Neuronal stem cell (in vitro differentiated cells): ENCODE measurements at places on chromosomes 16 and 17.

DNA sequence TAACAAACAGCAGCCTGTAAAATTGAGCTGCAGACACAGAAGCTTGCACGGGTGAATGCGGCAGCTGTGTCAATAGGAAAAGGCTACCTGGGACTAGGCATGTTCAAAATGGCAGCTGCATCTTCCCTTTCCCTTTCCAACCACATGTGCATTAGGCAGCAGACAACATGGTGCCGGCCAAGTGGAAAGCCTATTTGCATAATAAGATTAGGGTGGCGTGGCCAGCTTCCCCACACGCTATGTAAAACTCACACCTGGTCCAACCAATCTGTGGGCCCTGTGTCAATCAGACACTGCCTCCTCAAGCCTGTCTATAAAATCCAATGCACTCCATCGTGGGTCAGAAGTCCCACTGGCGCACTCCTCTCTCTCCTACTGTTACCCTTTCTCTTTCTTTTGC lies 61.0 kb upstream of the RBBP6 start:
- no peak for DNase-seq

GRCh38 chr16:73036074-73036826 lies 11.7 kb downstream of the ZFHX3 start:
- peak; percentile 90 for DNase-seq

- DNase-seq, result no peak
Measured at GRCh38 chr16:83908798-83909197, 9.9 kb downstream of the MLYCD start.

DNA sequence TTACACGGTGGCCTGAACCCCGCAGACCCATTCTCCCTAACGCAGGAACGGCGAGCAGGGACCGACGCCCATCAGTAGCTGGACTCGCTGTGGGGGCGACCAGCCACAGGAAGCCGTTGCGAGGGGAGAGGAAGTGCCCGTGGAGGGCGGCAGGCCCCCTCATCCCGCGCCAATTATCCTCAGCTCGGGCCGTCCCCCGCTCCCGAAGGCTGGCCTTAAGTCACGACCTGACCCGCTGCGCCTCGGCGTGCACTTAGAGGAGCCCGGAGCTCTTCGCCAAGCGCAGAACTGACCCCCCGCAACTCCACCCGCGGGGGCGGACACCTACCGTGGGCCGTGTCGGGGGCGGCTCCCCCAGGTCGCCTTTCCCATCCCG lies 401 bp downstream of the ARL16 start:
- DNase-seq, result no peak

DNA sequence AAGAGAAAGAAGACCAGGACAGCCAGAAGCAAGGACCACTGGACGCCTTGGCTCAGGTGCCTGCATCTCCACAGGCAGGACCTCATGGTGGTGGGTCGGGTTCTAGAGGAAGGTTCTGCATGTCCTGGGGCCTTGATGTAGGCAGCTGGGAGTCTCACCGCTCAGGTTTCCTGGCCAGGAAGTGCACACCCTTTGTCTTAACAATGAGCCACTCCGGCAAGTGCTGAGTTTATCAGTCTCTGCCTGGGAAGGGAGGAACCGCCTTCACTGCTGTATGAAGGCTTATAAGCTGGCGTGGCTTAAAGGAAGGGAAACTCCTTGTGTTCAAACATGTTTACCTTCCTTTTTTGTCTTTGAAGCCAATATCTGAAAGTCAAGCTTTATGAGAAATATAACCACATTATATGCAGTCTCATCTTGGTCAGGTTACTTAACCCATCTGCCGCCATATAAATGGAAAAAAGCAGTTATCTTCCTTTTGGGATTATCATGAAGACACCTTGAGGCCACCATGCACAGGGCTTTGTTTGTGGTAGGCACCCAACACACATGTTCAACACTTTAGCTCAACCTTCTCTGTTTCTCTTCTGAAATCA lies at the start of gene ST6GALNAC1:
ST6GALNAC1 (minus strand) TSS at position 205 of the 596 bp plus-strand sequence; CDS start at position 86, 119 bp downstream.
- no peak for DNase-seq

- DNase-seq, result no peak
Measured at GRCh38 chr16:82452004-82452756, 174.6 kb upstream of the CDH13 start.

- DNase-seq, result no peak
Measured at GRCh38 chr17:57405491-57406072, 149.3 kb downstream of the MSI2 start.

- DNase-seq, result no peak
Measured at GRCh38 chr16:57837305-57838125, 35.2 kb upstream of the KIFC3 start.

- no peak for DNase-seq
Measured at GRCh38 chr16:83682868-83683235, 124.9 kb upstream of the HSBP1 start.

DNA sequence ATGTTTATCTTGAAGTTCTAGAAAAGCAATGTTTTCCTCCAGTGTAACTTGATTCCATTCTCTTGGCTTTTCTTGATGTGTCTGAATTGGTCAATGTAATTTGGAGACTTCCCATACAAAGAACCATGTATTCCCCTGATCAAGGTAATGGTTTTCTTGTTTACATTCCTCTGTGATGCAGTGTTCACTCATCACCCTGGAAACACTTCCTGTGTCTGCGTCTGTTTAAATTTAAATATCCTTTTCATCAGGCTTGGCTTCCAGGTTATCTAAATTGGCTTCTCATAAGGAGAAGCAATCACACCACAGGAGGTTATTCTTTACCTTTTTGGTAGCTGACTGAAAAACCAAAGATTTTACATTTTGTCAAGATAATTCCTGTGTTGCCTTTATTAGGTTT lies 237.3 kb upstream of the WSCD1 start:
- peak; percentile 15 for DNase-seq

GRCh38 chr17:78449983-78450595 lies 71.6 kb downstream of the PGS1 start:
- no peak for DNase-seq

DNA sequence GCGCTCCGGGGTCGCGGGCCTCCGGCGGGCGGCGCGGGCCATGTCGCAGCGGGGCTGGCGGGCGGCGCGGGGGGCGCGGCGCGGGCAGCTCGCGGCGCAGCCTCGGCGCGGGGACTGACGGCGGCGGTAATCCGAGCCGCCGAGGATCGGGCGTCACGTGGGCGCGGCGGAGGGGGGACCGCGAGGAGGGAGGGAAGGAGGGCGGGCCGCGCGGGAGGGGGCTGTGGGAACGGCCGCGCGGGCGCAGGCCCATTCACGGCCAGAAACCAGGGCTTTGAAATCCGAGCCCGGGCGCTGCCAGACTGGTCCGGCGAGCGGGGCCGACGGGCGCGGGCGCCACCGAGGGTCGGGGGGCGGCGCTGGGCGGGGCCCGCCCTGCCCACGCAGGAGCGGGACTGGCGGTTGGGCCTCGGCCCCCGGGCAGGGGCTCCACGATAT lies at the start of gene MTSS2:
MTSS2 (minus strand) TSS at position 116 of the 438 bp plus-strand sequence. CDS start 262 bp downstream, outside the sequence.
- peak; percentile 84 for DNase-seq

GRCh38 chr16:11157143-11157542 lies 98.9 kb downstream of the SOCS1 start:
- DNase-seq, result no peak

DNA sequence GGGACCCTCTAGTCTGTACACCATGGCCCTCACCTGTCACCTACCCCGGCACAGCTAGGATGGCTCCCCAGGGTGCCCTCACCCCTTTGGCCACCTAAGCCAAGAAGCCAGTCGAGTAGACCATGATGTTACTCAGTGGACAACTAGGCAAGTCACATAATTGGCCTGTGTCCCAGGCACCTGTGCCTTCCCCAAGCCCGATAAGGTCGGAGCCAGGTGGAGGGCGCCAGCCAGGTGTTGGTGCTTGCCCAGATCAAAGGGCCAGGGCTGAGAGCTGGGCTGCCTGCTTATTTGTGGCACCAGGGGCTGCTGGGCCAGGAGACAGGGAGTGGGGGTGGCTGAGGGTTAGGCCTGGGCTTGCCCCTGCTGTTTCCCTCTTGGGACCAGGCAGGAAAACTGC lies 16.8 kb downstream of the SPNS2 start:
- no peak for DNase-seq

- DNase-seq, result no peak
Measured at GRCh38 chr16:89192956-89193575, 7.3 kb downstream of the SLC22A31 start.

- no peak for DNase-seq
Measured at GRCh38 chr16:55706739-55707384, 51.1 kb downstream of the SLC6A2 start.

DNA sequence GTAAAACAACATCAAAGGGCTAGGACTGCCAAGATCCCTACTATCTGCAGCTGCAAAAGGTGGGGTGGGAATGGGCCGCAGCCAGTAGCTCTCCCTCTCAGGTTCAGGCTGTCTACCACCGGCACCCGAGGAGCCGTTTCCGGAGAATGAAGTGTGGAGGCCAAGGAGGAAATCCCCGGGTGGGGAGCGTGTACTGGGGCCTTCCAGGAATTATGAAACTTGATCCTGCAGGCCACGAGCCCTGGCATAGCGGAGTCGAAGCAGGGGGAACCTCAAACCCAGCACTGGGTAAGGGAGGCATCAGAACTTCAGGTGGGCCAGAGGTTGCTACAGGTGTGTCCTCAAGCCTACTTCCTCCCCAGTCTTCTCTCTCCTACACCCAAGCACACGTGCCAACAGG lies 5.1 kb downstream of the INPP5K start:
- no peak for DNase-seq

DNA sequence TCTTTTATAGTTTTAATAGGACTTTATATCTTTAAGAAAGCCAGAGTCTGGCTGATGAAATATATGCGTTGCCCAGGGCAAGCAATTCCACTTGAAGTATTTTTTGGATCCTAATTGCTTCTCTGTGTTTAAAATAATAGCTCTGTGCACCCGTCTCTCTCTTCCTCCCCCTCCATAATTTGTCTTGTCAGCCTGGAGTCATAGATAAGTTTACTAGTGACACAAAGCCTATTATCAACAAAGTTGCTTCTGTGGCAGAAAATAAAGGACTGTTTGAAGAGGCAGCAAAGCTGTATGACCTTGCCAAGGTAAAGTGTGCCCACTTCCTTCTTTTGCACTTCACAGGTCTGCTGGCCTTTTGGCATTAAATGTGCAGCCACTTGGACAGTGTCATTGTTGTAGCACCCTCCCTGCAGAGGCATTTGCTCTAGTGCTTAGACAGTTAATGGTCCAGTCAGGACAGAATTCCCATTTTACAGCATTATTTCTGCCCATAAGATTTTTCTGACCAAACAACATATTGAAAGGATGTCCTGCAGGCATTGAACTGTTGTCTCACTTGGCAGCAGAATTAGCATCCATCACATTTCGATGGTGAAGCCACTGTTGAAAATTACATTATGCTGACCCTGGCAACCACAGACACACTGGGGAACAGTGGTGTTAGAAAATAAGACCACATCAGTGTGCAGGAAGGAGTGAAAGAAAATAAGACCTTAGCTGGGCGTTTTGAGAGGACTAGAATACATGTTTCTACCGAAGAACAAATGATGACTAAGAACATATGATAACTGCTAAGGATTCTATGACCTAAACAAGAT lies 28.4 kb upstream of the SLC12A3 start:
- DNase-seq, result no peak

- DNase-seq, result peak; percentile 43
Measured at GRCh38 chr17:3695723-3696411, at the start of gene P2RX5. P2RX5 (minus strand) TSS chr17:3696155; CDS start chr17:3696005, 150 bp downstream.

- no peak for DNase-seq
Measured at GRCh38 chr17:61981323-61981722, 53.5 kb upstream of the INTS2 start.

- DNase-seq, result no peak
Measured at GRCh38 chr16:82135844-82136243, 34.2 kb downstream of the MPHOSPH6 start.

DNA sequence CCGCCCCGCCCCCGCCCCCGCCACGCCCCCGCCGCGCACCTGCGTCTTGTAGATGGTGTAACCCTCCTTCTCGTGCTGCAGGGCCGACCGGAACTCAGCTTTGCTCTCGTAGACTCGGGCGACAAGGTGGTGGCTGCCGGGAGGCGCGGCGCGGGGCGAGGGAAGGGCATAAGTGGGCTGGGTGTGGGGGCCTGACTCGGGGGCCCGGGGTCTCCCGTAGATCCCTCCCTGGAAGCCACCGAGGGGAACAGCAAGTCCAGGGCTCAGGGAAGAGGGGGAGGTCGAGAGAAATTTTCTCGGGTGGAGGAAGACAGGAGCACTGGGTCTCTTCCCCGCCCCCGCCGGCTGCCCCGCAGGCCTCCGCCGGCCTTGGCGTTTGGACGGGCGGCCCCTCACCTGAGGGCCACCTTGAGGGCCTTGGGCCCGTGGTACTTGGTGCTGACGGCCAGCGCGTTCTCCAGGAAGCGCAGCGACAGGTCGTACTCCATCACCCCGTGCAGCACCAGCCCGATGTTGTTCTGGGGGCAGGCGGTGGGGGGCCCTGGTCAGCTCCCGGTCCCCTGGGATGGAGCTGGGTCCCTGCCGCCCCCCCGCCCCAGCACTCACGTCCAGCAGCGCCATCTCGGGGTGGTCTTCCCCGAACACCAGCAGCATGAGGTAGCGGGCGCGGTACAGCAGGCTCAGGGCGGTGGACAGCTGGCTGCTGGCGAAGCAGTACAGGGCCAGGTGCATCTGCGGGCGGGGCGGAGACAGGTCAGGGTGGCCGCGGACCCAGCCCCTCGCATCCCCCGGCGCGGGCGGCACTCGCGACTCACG lies 19.4 kb downstream of the CLUH start:
- DNase-seq, result no peak

- no peak for DNase-seq
Measured at GRCh38 chr17:28573966-28574480, 2.7 kb downstream of the ALDOC start.

GRCh38 chr17:2865228-2865627 lies 69.0 kb downstream of the RAP1GAP2 start:
- DNase-seq, result no peak

DNA sequence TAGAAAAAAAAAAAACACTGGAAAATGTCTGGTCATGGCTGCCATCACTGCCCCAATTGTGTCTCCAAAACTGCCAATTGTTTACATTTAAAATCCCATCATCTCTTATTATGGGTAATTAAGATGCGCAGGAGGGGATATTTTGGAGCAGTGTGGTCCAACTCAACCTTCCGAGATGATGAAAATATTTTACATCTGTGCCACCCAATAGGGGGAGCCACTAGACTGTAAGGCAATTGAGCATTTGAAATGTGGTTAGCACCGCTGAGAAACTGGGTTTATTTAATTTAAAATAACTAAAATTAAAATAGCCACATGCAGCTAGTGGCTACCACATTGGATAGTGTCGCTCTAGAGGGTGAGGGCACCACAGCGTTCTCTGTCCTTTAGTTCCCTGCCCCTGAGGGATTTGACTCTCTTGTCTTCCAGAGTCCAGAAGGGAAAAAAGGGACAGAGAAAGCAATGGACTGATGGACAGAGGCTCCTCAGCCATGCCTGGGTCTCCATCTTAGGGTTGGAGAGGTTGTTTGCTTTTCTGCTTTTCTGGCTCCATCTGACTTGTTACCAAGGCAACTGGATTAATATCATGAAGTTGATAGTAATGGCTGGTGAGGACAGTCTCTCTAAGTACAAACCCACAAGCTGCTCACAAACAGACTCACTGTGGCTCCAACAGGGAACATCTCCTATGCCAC lies 3.5 kb downstream of the MPO start:
- DNase-seq, result no peak

GRCh38 chr16:57899771-57900661 lies 70.9 kb downstream of the CNGB1 start:
- DNase-seq, result peak; percentile 67

DNA sequence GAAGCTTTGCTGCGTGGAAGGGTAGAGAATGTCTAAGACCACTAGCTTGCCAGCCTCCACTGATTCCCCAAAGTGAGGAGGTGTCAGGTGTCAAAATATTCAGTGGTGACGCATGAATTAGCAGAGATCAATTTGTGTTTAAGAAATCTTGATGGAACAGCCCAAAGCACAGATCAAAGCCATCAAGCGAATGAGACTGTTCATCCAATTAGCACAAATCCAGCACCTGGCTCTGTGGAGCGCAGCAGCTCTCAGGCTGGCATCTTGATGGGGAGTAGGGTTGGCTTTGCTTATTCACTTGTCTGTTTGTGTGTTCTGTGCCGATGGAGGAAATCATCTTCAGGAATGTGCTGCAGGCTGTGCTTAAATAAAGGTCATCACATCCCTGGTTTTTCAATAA lies 456.8 kb upstream of the CCL2 start:
- DNase-seq, result no peak
